ENCODE measurements at places on chromosomes 3 and 15.

DNA sequence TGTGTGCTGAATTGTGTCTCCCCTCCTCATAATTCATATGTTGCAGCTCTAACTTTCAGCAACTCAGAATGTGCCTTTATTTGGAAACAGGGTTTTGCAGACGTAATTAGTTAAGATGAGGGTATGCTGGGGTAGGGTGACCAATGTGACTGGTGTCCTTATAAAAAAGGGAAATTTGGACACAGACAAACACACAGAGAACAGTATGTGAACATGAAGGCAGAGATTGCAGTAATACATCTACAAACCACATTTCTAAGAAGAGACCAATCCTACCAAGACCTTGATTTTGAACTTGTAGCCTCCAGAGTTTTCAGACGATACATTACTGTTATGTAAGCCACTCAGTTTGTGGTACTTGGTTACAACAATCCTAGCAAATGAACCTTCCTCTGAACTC, 817.8 kb downstream of the TUSC7 start:
- no peak for DNase-seq

- no peak for DNase-seq
Measured at GRCh38 chr15:90735923-90736322, 18.8 kb downstream of the BLM start.

- no peak for DNase-seq
Measured at GRCh38 chr3:133834621-133835417, 29.2 kb downstream of the SRPRB start.

- no peak for DNase-seq
Measured at GRCh38 chr15:48086133-48086532, 34.7 kb upstream of the SLC24A5 start.

GRCh38 chr15:43889042-43889441, 62.2 kb downstream of the WDR76 start:
- DNase-seq = no peak

DNA sequence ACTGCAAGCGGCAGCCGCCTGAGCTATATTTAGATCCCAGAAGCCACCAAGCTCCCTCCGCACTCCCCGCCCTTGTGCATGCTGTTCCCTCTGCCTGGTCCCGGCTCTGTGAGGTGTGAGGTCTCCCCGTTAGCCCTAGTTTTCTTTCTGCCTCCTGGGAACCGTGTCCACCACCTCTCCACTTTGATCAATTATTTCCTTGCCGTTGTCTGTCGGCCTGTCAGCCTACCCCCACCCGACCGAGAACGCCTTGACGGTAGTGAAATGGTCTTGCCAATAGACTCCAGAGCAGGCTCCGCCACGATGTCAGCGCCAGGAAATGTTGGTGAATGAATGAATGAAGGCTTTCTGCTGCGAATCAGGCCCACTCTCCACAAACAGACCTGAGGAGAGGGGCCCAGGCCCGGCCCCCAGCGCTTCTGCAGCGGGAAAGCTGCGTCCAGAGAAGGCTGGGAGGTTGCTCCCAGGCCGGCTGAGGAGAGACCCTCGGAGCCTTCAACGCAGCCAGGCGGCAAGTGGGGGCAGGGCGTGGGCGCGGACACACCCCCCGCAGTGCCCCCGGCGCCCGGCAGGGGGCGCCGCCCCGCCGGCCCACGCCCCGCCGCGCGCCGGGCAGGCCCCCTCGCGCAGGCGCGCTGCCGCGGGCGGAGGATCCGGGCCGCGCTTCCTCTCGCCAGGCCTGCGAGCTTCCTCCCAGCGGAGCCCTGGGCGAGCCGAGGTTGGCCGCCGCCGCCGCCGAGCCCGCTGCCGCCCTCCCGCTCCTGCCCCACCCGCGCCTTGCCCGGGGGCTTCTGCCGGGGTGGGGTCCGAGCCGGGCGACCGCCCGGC, at the start of gene CSK:
Gene CSK (plus strand): TSS at position 650 of the 828 bp plus-strand sequence. CDS start 16,218 bp downstream, outside the sequence.
- DNase-seq = peak; percentile 60

DNA sequence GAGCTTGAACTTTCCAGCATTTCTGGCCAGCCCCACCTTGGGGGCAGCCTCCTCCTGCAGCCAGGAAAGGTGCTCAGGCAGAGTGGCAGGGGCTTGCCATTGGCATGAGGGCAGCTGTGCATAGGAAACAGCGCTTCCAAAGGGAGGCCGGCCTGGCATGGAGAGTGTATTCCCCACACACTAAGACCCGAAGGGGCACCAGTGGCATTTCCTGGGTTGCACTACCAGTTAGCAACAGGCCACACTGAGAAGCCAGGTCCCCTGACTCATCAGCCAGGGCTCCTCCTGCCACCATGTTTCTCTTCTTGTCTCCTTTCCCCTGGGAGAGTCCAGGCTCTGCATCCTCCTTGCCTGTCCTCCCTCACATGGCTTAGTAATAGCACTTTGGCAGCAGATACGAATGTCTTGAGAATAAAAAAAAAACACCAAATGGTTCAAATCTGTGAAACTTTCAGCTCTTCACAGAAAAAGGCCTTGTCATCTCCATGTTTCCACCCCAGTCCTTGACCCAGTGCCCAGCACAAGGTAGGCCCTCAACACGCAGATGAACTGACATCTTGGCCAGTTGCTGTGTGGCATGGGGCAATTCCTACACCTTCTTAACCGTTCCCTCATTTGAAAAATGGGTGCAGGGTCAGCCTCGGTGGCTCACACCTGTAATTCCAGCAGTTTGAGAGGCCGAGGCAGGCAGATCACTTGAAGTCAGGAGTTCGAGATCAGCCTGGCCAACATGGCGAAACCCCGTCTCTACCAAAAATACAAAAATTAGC, 180.4 kb downstream of the SMAD6 start:
- no peak for DNase-seq

DNA sequence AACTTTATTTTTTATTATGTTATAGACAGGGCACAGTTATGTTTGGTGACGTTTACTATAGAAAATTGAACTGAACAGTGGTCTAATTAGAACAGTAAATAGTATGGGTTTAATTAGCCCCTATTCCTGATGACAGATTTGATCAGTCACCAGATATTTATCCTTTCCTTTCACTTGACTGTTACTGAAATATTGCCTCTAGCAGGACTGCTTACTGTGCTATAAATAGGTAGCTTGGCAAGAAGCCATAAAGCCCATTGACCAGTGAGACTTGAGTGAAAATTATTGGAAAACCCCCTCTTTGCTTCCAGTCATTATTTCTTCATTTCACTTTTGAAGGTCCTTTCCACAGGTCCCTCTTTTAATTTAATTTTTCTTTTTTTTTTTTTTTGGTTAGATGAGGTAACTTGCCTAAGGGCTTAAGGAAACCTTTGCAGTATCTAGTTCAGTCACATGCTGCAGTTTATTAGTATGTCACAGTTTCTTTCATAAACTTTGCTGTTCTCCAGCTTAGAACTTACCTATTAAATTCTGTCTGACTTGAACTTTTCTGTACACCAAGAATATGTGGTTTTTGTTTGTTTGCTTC, 115.6 kb downstream of the ADAMTSL3 start:
- no peak for DNase-seq

- no peak for DNase-seq
Measured at GRCh38 chr3:15427981-15428380, 583 bp downstream of the EAF1 start.

- no peak for DNase-seq
Measured at GRCh38 chr3:35144011-35144410, 495.3 kb upstream of the ARPP21 start.

DNA sequence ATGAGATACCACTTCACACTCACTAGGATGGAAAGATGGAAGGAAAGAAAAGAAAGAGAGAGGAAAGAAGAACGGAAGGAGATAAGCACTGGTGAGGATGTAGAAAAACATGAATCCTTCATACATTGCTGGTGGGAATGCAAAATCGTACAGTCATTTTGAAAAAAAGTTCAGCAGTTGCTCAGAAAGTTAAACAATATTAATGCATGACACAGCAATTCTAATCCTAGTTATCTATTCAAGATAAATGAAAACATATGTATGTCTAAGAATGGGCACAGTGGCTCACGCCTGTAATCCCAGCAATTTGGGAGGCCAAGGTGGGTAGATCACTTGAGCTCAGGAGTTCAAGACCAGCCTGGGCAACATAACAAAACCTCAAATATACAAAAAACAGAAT, 59.1 kb downstream of the SENP7 start:
- no peak for DNase-seq

- DNase-seq = no peak
Measured at GRCh38 chr15:88071141-88071540, 185.4 kb downstream of the NTRK3 start.

- DNase-seq = no peak
Measured at GRCh38 chr3:135878501-135878900, 87.0 kb upstream of the PPP2R3A start.

GRCh38 chr3:72444656-72445223, 403.5 kb downstream of the SHQ1 start:
- no peak for DNase-seq

DNA sequence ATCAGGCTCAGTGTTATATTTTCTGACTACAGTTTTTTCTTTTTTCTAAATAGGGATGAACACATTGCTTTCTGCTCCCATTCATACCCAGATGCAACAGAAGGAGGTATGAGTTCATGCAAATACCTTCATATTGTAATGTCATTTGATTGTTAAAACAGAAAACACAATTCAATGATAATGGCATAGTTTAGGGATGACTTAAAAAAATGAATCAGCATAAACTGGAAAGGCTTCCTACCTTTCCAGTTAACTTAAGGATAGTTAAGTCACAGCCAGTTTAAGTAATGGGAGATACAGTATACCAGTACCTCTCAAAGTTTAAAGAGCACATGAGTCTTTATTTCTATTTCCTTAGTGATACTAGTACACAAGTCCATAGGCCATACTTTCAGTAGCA, 24.9 kb downstream of the KNL1 start:
- no peak for DNase-seq

DNA sequence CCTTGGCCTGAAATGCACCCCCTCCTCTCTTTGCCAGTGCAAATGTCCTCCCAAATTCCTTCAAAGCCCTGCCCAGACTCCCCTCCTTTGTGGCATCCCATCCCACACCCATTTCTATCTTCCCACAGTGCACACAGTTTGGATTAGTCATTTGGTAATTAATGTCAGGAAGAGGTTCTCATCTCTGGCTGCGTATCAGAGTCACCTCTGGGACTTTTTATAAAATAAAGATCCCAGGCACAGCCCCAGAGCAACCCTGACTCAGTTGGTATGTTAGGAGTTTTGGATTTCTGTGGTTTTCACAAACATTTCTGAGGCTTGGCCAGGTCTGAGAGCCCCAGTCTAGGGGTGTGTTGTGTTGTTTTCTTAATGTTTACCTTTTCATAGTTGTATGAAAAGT, 41.6 kb downstream of the C3orf20 start:
- no peak for DNase-seq

GRCh38 chr3:64046592-64046991, 23.3 kb upstream of the PSMD6 start:
- DNase-seq = no peak

- DNase-seq = no peak
Measured at GRCh38 chr3:194810076-194810475, 124.4 kb downstream of the FAM43A start.

- DNase-seq = no peak
Measured at GRCh38 chr3:184373422-184373821, 4.6 kb downstream of the THPO start.

GRCh38 chr3:151282921-151283320, 4.6 kb upstream of the P2RY14 start:
- peak; percentile 59 for DNase-seq

DNA sequence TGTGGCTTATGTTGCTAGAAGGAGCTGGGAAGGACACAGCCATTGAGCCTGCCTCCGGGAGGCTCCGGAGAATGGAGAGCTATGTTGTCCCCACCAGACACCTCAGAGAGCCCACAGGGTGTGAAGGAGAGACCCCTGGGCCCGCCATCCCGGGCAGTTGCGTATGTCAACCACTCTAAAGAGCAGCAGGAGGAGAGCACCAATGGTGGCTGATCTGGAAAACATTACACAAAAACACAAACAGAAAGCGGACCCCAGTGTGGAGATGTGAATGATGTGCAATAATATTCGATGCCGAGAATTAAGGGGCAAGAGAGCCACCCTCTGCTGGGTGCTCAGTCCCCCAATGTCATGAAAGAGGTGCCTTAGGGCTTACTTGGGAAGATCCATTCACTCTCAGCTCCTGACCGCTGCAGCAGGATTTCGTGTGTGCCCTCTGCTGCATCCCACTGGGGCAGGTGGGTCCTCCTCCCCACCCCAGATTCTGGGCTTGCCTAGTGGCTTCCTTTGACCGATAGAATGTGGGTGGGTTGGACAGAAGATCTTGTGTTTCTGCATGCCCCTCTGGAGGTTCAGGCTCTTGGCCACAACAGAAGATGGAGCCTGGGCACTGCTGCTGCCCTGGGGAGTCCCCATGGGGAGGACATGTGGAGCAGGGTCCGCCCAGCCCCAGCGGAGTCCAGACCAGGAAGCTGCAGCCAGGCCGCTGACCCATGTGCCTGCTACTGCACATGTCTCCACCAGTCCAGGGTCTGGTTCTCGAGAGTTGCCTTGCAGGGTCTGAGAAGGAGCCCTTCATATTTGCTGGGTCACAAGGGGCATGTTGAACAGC, 245.3 kb downstream of the OCA2 start:
- no peak for DNase-seq

GRCh38 chr15:98599909-98600691, 48.2 kb upstream of the IGF1R start:
- peak; percentile 35 for DNase-seq

DNA sequence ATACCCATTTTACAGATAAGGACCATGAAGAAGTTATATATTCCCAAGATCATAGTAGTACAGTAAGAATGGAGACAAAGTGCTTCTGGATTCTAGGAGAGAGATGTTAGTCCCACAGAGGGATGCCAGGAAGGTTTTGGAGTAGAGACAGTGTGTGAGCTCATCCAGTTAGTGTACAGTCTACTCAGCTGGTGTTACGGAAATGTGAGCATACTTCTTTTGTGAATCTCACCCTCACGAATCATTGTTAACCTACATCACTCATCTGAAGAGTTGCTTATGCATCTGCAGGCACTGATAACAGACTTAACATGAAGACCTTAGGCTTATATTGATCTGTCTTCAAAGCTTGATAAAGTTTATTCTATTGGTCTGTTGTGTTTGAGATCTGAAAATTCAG, 106.6 kb upstream of the PTPRG start:
- no peak for DNase-seq
